ENCODE measurements at places on chromosomes 2 and 18.

- DNase-seq: no peak
Observed at GRCh38 chr2:28568036-28568435, 72.2 kb downstream of the PLB1 start.

GRCh38 chr2:206989311-206989710 is 50.0 kb downstream of the CPO start:
- DNase-seq: no peak

DNA sequence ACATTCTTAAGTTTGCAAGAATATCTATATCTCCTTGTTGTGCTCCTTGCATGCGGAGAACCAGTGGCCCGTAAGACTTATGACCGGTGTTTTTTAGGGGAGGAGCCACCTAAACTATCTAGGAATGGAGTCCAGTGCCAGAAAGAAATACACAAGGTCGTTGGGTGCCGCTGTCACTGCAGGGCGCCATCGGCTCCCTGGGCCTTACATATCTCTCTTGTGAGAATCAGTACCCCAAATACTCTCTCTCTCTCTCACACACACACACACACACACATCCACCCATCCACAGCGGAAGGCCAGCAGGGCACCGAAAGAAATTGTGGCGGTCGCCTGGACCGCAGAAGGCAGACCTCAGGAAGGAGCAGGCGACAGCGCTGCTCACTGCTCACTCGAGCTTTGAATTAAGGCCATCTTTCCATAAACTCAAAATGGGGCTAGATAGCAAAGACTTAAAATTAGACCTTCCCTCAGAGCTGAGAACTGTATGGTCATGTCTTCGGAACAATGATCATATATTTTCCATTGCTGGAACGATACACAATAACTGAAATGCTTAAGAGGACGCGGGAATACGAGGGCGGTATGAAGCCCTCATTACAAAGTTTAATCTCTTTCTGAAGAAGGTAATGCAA is 10.4 kb downstream of the NR4A2 start:
- DNase-seq: no peak

DNA sequence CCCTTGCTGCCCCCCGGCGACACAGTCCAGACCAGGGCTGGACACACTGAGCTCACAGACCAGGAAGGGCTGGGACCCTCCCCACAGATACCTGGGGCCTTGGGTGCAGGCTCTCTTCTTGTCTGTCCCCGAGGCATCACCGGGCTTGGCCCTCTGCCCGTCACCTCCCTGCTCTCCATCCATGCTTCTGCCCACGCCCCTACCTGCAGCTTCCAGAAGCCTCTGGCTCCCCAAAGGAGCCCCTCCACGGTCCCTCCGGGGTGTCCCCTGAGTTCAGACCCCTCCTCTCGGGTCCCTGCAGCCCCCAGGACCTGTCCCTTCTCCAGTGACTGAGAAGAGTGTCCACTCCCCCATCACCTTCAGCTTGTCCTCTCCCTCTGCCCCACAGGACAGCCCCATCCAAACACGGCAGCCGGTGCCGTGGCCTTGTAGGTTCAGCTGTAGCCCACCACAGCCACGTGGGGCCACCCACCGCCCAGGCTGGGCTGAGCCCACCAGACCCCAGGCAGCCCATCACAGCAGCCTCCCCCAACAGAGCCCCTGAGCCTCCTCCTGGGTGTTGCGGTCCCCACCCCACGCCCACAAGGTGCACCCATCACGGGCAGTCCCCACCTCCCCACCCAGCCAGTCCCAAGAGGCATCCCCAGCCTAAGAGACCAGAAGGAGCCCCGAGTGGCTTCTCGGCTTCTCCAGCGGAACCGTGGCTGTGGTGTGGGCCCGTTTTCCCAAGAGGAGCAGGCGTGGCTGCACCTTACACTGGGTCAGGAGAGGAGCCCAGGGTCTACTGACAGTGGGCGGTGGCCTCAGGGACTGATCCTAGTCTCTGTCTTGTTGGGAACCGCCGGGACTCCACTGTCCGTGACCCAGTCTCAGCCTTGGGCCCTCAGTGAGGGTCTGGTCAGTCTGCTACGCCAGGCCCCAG is 53.1 kb downstream of the RAMP1 start:
- no peak for DNase-seq

GRCh38 chr2:185222311-185222710 is 516.3 kb upstream of the FSIP2 start:
- no peak for DNase-seq

- no peak for DNase-seq
Observed at GRCh38 chr2:109066917-109067597, 61.9 kb upstream of the SH3RF3 start.

DNA sequence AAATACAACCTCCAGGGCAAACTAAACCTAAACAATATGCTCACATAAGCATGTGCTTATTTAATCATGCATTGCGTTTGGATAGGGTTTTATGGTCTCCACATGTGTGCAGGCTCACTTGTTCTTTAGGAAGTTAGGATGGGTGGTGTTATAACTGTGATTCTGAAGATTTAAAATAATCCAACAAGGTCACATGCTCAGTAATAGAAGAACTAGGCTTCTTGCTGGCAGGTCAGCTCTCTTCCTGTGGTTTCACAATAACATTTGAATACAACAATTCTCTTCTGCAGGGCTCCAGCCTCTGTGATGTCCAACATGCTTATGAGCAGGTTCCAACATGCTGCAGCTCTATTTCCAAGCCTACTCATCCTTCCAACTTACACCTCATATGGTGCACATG is 84.0 kb downstream of the MYL12B start:
- DNase-seq: no peak

- DNase-seq: no peak
Observed at GRCh38 chr2:75356865-75357264, 157.5 kb upstream of the TACR1 start.
